Thoracic aorta (tissue), 2 donors: ENCODE measurements at places on chromosomes 1 and 21. TPM values are rescaled to one million over a fixed set of nuclear protein-coding genes. Genes with fewer than 3 reads are reported as not detected.

- no peak for DNase-seq
These were observed 70.5 kb upstream of the DMRTA2 start for GRCh38 chr1:50493710-50494109.

GRCh38 chr1:22105611-22106207, 37.2 kb downstream of the WNT4 start:
- no peak for DNase-seq

DNA sequence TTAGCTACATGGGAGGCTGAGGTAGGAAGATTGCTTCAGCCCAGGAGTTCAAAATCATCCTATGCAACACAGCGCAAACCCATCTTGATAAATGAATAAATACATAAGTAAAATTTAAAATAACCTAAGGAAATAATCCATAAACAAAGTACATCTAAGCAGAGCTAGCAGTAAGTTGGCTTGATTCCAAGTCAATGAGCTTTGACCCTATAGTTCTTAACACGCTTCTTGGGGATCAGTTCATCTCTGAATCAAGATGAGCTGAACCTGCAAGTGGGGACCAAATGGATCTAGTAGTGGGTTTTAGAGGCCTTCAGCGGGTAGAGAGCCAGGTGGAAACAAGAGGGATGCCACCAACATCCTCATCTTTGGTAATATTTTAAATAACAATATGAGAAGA, 31.5 kb upstream of the PHGDH start:
- no peak for DNase-seq

- DNase-seq: no peak
These were observed 139.9 kb downstream of the DPYD start for GRCh38 chr1:97780884-97781283.

DNA sequence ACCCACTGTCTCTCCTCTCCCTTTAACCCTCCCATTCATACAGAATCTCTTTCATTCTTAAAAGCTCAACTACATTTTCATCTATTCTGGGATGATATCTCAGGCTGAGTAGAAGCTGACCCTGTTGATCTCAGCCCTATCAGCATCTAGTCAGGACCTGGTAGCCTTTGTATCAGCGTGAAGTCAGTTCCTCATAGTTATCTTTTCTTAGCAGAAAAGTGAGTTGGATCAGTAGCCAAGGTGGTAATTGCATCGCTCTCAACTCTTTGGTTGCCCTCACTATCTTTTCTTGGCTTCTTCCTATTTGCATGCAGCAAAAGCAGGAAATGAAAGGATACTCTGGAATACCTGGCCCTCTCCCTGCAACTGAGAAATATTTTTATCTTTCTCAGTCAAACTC, 13.6 kb upstream of the GOLT1A start:
- DNase-seq: no peak

GRCh38 chr1:43786960-43787359, 79.6 kb downstream of the ST3GAL3 start:
- DNase-seq: no peak

DNA sequence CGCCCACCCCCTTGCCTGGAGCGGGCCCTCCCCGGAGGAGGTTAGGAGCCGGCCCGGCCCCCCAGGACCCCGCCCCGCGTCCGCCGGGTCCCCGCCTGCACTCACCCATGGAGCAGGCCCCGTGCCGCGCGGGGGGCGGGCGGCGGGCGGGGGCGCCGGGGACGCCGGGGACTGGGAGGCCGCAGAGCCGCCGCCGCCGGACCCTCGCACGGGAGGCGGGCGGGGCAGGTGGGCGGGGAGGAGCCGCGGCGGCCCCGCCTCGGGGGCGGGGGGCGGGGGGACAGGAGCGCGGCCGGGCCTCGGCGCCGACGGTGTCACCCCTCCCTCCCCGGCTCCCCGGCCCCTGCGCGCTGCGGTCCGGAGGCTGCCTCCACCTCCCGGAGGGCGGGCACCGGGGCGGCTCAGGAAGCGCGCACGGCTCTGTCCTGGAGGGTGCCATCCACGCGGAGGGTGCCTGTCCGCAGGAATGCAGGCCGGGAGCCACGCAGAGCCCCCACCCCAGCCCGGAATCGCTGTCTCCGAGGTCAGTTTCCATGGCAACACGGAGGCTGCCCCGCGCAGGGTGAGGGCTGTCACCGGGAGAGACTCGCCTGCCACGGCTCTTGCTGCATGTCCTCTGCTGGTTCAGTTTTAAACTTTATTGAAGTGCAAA, 5.9 kb upstream of the PLEKHG5 start:
- no peak for DNase-seq

- no peak for DNase-seq
These were observed 32.8 kb upstream of the GREM2 start for GRCh38 chr1:240644732-240645131.

GRCh38 chr1:26998429-26999300, 5.2 kb downstream of the TRNP1 start:
- no peak for DNase-seq

- DNase-seq: no peak
These were observed 28.8 kb downstream of the COP1 start for GRCh38 chr1:176178316-176178715.

DNA sequence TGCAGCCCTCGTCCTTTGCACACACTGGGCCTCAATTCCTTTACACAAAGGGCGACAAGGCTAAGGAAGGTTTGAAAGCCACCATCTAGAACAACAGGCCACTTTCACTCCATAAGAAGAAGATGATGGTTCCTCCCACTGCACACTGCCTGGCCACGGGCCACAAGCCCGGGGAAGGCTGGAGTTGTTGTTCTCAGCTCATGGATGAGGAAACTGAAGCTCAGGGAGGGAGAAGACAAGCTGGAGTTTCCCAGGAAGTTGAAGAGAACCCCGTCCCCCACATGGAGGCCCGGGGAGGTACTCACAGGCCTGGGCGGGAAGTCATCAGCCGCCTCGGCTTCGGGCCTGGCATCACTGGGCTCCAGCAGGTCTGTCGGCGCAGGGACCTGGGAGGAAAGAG, 24.6 kb upstream of the DDOST start:
- DNase-seq: no peak

GRCh38 chr1:66350001-66350547, 183.9 kb upstream of the SGIP1 start:
- no peak for DNase-seq

- no peak for DNase-seq
These were observed 690 bp downstream of the EPS8L3 start for GRCh38 chr1:109762821-109763645.

GRCh38 chr1:228381356-228381755, 25.3 kb downstream of the TRIM11 start:
- DNase-seq: no peak

GRCh38 chr1:236113324-236114032, 28.9 kb upstream of the GPR137B start:
- DNase-seq: no peak

- no peak for DNase-seq
These were observed 18.7 kb downstream of the TRABD2B start for GRCh38 chr1:47978486-47978885.

DNA sequence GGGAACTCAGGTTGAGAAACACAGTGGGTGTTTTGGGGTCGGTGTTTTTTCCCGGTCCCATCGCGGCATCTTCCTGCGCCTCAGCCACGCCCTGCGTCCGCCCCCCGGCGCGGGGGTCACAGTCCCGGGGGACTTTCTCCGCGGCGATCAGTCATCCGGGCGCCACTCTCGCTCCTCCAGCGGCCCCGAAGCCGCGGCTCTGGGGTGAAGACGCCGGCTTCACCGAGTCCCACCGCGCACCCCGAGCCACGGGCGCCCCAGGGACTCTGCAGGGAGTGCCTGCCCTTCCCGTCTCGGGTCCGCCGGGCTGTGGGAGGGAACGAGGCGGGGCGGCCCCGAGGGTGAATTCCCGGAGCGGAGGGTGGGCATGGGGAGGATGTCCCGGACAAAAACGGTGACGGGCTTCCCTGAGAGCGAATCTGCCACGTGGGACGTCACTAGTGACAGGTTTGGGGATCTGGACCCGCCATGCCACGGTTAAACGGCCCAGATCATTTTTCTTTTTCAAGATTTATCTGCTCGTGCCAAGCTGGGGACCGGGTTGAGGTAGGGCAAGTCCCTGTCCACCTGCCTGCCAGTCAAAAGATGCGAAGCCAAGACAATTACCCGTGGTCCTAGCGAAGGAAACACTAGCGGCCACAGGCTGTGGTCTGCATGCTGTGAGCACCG, 717 bp upstream of the BATF3 start:
- DNase-seq: no peak

DNA sequence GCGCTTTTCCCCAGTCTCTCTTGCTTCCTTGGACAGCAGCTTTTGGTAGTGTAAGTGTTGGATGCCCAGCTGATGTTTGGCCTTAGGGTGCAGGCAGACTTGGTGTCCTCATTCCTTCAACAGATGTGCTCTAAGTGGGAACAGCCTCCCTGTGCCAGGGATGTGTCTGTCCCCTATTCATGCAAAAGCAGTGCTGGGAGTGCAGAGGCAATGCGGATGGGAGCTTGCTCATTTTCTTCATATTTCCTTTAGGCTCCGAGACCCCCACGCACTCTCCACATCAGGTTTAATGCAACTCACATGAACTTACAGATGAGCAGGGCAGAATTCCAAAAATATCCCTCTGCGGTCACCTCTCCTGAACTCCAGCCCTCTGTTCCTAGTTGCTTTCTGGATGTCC, 96.1 kb downstream of the IER5 start:
- no peak for DNase-seq

DNA sequence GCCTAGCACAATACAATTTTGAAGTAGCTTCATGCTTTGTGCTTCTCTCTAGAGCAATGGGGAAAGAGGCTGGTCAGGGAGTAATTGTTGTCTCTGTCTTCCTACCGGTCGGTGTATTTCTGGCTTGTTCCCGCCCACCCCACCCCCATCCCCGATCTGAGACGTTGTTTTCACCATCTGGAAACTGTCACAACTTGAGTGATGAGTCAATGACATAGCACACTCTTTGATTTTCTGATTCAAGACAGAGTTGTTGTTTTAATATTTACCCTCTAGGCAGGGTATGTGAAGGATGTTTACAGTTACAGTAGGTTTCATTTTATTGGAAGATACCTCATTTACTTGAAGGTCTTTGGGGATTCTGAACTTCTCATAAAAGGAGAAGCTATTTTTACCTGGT, 7.0 kb downstream of the IL12RB2 start:
- DNase-seq: no peak

DNA sequence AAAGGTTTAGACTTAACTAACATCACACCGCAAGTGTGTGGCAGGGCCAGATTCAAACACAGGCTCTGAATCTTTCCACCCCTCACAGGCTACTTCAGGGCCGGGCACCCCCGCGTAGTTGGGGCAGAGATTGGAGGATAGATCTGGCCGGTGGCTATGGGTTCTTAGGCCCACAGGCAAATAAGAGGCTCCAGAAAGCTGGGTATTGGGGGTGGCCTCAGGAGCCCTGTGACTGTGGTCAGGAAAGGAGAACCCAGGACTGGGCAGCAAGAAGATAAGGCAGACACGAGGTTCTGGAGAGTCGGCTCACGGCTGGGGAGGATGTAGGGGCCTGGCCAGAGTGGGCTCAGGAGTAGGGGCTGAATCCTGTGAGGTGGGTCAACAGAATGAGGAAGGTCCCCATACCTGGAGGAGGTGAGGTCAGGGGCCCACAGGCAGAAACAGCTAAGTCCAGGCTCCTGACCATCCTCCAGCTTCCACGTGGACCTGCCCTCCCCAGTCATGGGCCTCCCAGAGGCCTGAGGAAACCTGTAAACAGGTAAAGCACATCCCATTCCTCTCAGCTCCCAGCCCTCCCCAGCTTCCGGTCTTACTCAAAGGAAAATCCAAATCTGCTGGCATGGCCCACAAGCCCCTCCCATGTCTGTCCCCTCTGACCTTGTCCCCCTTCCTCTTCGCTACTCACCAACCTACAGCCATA, 306.2 kb downstream of the MATN1 start:
- DNase-seq: no peak

DNA sequence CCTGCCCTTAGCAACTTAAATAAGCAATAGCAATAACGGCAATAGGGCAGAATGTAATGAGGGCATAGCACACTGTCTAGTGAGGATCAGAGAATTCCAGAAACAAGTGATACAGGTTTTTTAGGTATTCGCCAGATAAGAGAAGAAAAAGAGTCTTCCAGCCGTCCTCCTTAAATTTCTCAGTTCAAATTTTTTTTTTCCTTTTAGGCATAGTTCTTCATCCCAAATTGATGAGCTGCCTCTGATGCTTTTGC, 1.8 kb downstream of the PIGV start:
- no peak for DNase-seq

DNA sequence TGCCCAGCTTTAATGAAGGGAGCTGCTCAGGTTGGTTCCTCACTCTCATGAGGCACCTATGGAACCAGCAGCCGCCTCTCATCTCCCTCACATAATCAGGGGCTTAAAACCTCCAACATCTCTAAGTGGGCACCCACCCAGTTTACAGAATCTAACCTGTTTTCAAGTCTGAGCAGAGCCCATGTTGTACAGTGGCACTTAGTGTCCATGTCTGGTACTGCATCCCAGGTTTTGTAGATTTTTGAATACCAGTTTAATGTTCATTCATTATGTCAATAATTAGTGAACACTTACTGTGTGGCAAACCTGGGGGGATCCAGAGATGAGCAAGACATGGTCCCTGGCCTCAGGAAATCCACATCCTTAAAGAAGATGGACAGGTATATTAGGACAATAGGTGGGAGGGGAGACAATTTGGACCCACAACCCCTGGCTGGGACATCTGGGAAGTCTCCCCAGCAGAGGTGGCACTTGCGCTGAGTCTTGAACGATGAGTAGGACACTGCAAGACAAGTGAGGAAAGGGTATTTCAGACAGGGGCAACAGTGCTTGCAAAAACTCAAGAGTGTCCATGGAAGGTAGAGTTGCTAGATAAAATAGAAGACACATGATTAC, 83.3 kb downstream of the LACTBL1 start:
- DNase-seq: no peak

DNA sequence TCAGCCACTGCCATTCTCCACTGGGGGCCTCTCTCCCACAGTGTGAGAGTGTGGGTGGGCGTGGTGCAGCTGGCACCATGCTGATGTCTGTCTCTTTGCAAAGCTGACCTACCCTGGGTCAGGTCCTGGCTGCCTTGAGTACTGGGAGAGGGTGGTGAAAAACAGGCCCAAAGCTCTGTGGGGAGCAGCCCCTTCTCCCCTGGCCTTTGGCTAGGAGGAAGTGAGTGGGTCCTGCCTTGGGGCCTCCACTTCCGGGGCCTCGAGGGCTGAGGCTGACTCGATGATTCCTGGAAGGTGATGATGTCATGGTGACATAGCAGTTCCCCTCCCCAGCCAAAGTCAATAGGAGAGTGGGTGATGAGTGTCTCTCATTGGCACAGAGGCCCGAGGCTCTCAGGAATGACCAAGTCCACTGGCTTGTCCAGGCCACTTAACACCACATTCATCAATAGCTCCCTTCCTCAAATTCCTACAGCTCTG, 53.0 kb downstream of the IER5 start:
- peak; percentile 61 for DNase-seq

CHI3L2 gene
- 2.2 TPM for total RNA-seq

CFAP74 gene
- not detected for total RNA-seq

AMY1B gene
- not detected for total RNA-seq

SPRR2B gene
- total RNA-seq: not detected

CRNN gene
- total RNA-seq: not detected

AMIGO1 gene
- total RNA-seq: 7.8 TPM

MIA3 gene
- 44.0 TPM for total RNA-seq

SMIM11 gene
- 6.7 TPM for total RNA-seq

TNFRSF1B gene
- 59.7 TPM for total RNA-seq

TRIM45 gene
- total RNA-seq: 1.5 TPM

UBL4B gene
- not detected for total RNA-seq

LHX8 gene
- not detected for total RNA-seq

TAS1R1 gene
- not detected for total RNA-seq

NOS1AP gene
- 6.3 TPM for total RNA-seq
